ENCODE measurements at places on chromosomes 2 and 18. TPM values are rescaled to one million over a fixed set of nuclear protein-coding genes. Genes with fewer than 3 reads are reported as not detected.

DNA sequence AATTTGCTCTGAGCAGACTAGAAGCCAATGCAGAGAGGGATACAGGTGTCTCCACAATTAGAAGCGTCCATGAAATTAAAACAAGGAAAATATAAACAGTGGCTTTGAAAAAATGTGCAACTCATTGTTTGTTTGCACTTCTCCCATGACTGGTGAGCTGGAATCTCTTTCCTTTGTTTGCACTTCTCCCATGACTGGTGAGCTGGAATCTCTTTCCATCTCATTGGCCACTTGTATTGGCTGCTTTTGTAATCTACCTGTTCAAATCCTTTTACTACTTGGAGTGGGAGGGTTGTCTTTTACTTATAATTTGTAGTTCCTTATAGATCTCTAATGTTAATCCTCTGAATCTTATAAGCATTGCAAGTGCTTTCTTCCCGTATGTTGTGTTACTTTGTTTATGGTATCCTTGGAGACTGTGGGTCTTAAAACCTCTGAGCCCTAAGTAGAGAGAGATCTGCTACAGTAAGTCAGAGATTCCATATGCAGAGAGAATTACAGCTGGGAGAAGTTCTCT is 94.1 kb downstream of the RTN4 start:
- H3K27ac ChIP-seq = no peak overlapping the region
- peaks cover 19% of the 10 kb centered on the region for H3K4me1 ChIP-seq
- DNase-seq = no peak
- peaks cover 3% of the 10 kb centered on the region for H3K36me3 ChIP-seq

CFAP221 gene
- 33.0 TPM for total RNA-seq

DNA sequence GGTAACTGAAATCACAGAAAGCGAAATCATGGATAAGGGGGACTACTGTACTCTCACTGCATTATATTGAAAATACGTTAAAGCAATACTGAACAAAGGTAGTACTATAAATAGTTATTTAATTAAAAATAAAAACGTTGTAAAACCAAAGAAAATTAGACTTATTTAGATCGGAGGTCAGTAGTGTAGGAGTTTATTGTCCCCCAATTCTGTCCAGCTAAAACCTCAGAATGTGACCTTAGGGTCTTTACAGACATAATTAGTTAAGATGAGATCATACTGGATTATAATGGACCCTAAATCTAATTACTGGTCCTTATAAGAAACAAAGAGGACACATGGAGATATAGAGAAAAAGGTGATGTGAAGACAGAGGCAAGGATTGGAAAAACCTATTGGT is 95.3 kb downstream of the PHLPP1 start:
- no peak overlapping the region for H3K27ac ChIP-seq
- no peaks in the 10 kb centered on the region for H3K27me3 ChIP-seq
- H3K4me3 ChIP-seq = no peak overlapping the region
- DNase-seq = no peak
- no peaks in the 10 kb centered on the region for H3K36me3 ChIP-seq

- no peak overlapping the region for H3K4me3 ChIP-seq
- H3K27ac ChIP-seq = no peak overlapping the region
- peaks cover 11% of the 10 kb centered on the region for H3K4me1 ChIP-seq
- H3K27me3 ChIP-seq = peaks cover 4% of the 10 kb centered on the region
- H3K36me3 ChIP-seq = no peaks in the 10 kb centered on the region
- no peak for DNase-seq
These were observed 475.1 kb downstream of the TNS1 start for GRCh38 chr2:217527590-217528202.

GRCh38 chr2:11099122-11100065 is 55.9 kb upstream of the SLC66A3 start:
- H3K4me3 ChIP-seq = no peak overlapping the region
- H3K4me1 ChIP-seq = no peaks in the 10 kb centered on the region
- H3K27me3 ChIP-seq = peaks cover 18% of the 10 kb centered on the region
- DNase-seq = no peak

DNA sequence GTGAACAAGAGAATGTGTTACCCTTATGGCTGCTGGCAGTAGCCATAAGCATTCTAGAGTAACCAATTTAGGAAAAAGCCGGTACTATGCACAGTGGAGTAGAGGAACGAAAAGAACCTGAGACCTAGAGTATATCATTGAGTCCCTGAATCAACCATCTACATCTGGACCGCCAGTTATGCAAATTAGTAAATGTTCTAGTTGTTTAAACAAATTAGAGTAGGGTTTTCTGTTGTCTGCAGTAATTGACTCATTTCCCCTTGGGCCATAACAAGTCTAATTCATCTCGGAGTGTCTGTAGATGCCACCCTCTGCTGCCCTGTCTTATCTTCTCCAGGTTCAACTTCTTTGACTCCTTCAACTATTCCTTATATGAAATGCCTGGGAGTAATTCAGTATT is 60.1 kb upstream of the CAPN13 start:
- H3K27me3 ChIP-seq = peaks cover 2% of the 10 kb centered on the region
- no peak overlapping the region for H3K4me3 ChIP-seq
- DNase-seq = no peak
- H3K36me3 ChIP-seq = no peaks in the 10 kb centered on the region
- H3K4me1 ChIP-seq = peaks cover 6% of the 10 kb centered on the region

DNA sequence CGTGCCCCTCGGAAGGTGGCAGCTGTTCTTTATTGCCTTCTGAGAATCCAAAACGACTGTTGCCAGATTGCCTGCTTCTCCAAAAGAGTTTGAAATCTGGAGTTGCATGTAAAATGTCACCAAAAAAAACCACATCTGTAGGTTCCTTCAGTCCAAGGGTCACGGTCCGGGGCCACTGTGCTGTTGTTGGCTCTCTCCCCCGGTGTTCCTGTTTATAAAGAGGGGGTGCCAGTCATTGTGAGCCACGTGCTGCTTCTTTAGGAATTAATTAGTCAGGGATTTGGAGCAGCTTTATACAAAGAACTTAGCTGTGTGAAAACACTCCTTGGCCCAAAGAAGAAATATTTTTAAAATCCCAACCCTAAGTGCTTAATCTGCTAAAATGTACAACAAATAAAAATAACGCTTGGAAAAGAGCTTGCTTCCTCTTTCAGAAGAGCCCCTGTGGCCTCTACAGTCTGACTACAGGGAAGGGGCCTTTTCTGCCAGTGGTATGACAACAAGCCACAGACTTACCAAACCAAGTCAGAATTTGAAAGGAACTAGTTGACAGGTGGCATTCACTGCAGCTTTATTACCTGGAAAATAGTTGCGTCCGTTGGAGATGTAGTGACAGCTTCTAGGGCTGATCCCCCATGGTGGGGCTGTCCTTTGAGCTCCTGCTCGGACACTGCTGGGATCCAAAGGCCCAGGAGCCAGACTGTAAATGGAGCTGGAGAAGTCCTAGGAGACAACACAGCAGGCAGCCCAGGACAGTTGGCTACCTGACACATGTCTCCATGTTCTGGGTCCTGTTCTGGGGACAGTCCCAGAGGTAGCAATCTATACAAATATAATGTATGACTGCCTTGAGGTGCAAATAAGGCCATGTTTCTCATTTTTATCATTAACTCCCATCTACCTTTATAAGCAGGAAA is 84.5 kb upstream of the SLC1A4 start:
- H3K27me3 ChIP-seq = peaks cover 9% of the 10 kb centered on the region
- H3K4me1 ChIP-seq = peaks cover 2% of the 10 kb centered on the region
- no peak overlapping the region for H3K4me3 ChIP-seq
- no peak for DNase-seq
- H3K36me3 ChIP-seq = no peaks in the 10 kb centered on the region
- H3K27ac ChIP-seq = no peak overlapping the region

EGR4 gene
- 0.12 TPM for total RNA-seq

NEU4 gene
- total RNA-seq = 1.3 TPM

GRCh38 chr2:80169811-80170594 is 134.5 kb downstream of the LRRTM1 start:
- no peak for DNase-seq
- no peak overlapping the region for H3K4me3 ChIP-seq
- H3K36me3 ChIP-seq = no peaks in the 10 kb centered on the region
- peaks cover 10% of the 10 kb centered on the region for H3K4me1 ChIP-seq
- H3K27ac ChIP-seq = no peak overlapping the region

ALK gene
- not detected for total RNA-seq

PID1 gene
- 0.27 TPM for total RNA-seq

DNA sequence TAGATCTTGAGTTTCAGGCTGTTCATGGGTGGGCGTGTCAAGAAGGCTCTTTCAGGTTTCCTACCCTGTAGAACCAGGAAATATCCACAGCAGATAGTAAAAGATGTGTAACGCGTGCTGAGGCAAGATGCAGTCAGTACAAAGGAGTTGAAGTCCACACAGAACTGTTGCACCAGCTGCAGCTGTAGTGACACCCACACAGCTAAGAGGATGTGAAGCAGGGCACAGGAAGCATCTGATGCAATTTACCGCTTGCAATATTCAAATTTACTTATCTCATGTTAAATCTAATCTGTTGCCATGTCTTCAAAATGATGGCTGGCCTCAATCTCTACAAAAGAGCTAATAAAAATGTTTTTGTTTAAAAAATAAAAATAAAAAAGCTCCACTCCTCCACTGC is 132.8 kb downstream of the ARHGAP15 start:
- no peak overlapping the region for H3K27ac ChIP-seq
- H3K4me3 ChIP-seq = no peak overlapping the region
- DNase-seq = no peak
- H3K36me3 ChIP-seq = no peaks in the 10 kb centered on the region

SPEG gene
- 15.1 TPM for total RNA-seq

FZD7 gene
- total RNA-seq = 74.4 TPM

Data from progenitor cell of endocrine pancreas (in vitro differentiated cells).